ENCODE measurements at places on chromosomes 2 and 18.

DNA sequence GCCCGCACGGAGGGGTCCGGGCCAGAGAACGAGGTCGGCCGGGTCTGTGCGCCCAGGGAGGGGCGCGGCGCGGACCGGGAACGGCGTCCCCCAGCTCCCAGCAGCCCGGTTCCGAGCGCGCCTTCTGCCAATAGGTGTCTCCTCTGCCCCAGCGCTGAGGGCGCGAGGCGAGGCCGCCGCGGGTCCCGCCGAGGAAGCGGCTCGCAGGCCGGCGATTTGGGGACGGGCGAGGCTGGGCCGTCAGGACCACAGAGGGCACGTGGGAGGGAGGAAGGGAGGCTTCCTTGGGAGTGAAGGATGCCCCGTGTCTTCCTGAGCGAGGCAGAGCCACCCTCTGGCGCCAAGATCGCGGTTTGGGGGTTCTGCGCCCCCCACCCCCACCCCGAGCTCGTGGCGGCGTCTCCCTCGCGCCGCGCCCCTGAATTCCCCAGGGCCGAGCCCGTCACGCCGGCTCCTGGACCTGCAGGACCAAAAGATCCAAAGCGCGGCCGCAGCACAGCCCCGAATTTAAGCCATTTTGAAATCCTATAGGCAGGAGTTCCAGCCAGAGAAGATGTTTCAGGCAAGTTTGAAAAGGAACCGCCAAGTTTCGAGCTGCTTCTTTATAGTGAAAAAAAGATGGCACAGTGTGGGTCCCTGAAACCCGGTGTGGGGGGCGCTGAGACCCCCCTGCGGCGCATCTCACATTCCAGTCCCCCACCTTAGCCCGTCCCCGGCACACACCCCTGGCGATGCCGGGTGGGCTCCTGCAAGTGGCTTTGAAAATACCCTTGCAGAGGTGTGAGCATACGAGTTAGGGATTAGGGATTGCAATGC is 909 bp downstream of the NFATC1 start:
- no peak for DNase-seq

DNA sequence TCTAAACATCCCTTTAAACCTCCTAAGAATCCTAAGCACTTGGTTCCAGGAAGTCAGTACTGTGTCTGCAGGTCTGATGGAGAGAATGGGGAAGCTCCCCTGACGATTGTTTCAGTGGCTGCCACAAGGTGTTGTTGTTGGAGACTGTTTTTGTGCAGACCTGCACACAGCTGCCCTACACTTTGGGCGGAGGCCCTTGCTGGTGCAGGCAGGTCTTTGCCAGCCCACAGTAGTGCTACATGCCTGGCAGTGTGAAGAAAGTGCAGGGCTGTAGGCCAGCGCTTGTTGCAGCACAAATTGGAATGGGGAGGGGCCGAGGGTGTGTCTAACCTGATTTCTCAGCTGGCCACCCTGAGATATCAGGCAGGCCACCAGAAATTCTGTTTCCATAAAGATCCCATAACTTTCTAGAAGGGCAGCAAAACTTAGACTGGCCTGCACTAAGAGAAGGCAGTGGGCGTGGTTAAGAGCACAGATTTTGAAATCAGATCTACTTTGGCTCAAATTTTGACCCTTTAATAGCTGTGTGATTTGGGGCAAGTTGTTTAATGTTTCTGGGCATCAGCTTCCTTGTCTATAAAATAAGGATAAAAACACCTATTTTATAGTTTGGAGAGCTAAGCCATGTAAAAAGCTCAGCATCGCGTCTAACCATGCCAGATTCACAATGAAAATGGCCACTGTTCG is 83.7 kb upstream of the SLC1A4 start:
- DNase-seq = no peak

GRCh38 chr2:161141033-161141432 is 19.2 kb upstream of the TANK start:
- no peak for DNase-seq

DNA sequence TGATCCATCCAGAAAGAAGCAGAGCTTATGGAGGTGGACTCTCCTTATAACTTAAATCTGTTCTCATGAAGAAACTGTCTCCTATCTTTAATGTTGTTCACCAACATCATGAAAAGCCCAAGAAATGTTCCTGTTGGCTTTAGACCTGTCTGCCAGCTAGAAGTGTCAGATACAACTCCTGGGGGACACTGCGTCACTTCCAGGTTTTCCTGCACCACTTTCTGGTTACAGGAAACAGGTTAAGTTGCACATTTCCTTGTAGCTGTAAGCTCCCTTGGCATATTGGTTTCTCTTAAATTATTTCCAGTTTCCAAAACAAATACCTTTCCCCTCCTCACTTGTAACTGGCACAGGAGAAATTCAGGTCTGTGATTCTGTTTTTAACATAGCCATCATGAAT is 2.9 kb downstream of the CEP68 start:
- DNase-seq = no peak

- DNase-seq = no peak
These were observed 77.5 kb upstream of the HK2 start for GRCh38 chr2:74756356-74756890.

DNA sequence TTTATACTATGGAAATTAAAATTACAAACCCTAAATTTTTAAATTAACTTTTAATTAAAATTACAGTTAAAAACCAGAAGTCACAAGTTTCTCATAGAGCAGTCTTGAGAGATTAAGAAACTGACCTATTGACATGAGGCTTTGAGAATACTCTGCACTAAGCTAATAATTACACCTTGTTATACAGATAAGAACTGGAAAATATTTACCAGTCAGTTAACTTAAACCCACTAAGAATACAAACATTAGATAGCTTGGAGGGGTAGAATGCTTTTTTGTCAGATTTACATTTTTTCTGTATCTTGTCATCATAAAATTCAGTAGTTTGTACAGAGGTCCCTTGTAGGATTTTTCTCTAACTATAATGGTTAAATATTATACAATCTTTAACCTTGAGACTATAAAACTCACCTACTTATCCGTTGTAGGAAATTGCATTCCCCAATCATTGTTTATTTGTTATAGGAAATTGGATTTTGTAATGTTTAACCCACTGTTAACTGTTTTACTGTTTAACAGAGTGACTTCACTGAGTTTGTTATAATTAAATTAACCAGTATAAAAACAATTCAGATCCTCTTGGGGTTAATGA is 219.7 kb upstream of the PKDCC start:
- no peak for DNase-seq

GRCh38 chr2:96888072-96889011 is 18.5 kb upstream of the SEMA4C start:
- DNase-seq = no peak

DNA sequence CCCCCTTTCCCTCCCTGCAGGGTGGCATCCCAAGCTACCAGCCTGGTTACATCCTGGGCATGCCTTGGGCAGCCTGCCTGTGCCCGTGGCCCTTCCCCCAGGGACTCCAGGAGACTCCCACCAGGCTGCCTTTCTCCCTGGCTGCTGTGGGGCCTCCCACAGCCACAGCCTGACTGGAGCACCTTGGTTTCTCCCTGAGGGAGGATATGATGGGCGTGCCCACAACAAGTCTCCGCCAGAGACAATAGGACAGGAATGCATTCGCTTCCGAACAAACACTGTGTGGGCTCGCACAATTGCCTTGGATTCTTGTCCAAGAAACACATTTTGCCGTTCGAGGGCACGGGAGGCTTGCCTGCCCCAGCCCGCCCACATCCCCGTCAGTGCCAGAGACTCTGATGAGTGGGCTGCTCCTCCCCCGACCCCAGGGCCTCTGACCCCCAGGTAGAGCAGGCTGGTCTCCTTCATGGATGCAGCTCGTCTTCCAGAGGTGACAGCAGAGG is 102.1 kb downstream of the SMAD7 start:
- DNase-seq = no peak

GRCh38 chr18:62569081-62569655 is 46.3 kb downstream of the ZCCHC2 start:
- DNase-seq = no peak

DNA sequence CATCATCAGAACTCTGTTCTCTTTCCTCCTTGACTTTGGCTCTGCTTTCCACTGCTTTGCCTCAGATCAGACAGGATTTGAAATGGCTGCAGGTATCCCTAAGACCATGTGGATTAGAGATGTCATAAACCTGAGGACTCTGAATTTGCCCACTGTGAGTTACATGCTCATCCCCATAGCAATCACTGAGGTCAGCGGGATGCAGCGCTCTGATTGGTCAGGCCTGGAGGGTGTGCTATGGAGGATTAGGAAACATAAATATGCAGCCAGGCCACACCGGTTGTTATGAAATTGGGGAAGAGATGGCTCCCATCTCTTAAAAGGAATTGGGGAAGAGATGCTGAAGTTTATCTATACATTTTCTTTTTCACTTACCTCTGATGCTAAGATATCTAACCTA is 73.7 kb upstream of the DNAJC10 start:
- DNase-seq = no peak

GRCh38 chr2:69013142-69013839 is at the start of gene ANTXR1:
Gene ANTXR1, plus strand, starts transcription at chr2:69013179. Its CDS starts 321 bp downstream, at chr2:69013500.
- peak; percentile 12 for DNase-seq

DNA sequence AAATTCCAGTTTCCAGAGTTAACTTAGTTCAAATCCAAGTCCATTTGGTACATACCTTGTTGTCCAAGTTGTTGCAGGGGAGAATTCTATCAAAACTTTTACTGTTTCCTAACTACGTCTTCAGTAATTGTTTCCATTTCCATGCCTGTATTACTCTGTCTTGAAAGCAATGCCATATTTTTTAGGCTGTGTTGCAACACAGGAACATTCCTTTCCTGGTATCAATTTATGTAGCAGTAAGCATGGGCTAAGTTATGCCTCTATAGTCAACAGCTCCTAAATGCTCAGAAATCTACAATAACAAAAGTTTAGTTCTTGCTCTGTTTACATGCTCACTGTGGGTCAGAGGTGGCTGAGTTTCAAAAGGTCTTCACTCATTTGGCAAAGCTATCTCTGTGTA is 1943.8 kb upstream of the PIK3C3 start:
- no peak for DNase-seq

GRCh38 chr2:227871375-227871791 is at the start of gene DAW1:
Gene DAW1, plus strand, starts transcription at chr2:227871631. Its CDS starts 59 bp downstream, at chr2:227871690.
- DNase-seq = no peak

GRCh38 chr2:152609154-152609553 is 108.1 kb downstream of the PRPF40A start:
- no peak for DNase-seq

- DNase-seq = no peak
These were observed 10.0 kb upstream of the VPS54 start for GRCh38 chr2:64029116-64029665.

DNA sequence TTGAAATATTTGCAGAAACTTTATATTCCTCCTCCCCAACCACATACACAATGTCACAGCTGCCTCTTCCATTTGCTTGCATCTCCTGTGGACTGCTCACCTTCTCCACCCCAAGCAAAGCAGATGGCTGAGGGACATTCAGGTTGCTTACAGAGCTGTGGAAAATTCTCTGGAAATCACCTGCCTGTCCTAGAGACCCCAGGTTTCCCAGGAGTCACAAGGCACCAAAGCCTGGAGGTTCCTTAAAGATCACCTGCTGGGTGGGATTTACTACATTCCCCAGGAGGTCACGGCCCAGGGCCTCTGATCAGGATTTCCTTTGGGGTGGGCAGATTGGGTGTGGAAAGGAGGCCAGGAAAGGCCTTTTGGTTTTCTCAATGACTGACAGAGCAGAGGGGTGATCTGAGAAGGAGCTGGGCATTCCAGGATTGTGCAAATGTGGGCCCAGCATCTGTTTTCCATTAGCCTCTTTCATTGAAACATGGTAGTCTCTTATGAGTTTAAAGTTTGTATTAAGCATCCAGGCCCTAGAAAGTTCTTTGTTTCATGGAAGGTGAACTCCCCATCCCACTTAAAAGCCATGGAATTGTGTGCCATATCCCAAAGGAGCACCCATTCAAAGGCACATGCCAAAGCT is 410.7 kb upstream of the TNP1 start:
- no peak for DNase-seq

DNA sequence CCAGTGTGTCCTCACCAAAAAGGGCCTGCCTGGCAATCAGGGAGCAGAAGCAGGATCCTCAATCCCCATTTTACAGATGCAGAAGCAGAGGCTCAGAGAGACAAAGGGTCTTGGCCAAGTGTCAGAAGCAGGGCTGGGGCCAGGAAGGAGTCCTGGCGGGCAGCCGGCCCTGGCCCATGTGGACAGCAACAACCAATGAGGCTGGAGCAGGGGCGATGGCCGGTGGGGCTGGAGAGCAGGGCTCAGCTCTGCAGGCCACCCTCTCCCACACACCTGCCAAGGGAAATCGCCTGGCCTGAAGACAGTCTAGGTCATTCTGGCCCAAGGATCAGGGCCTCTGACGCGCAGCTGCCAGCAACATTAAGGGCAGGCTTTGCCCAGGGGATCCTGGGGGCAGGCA is 243.9 kb downstream of the ATAD2B start:
- DNase-seq = no peak

GRCh38 chr18:72375618-72376017 is 168.5 kb downstream of the CBLN2 start:
- no peak for DNase-seq

GRCh38 chr18:58067601-58068000 is 23.6 kb downstream of the NEDD4L start:
- no peak for DNase-seq

GRCh38 chr2:142299021-142299420 is 168.2 kb upstream of the LRP1B start:
- DNase-seq = no peak

- DNase-seq = no peak
These were observed 76.0 kb downstream of the CEP192 start for GRCh38 chr18:13067124-13067523.

- DNase-seq = no peak
These were observed 749.5 kb upstream of the SLC39A10 start for GRCh38 chr2:194907569-194907968.

DNA sequence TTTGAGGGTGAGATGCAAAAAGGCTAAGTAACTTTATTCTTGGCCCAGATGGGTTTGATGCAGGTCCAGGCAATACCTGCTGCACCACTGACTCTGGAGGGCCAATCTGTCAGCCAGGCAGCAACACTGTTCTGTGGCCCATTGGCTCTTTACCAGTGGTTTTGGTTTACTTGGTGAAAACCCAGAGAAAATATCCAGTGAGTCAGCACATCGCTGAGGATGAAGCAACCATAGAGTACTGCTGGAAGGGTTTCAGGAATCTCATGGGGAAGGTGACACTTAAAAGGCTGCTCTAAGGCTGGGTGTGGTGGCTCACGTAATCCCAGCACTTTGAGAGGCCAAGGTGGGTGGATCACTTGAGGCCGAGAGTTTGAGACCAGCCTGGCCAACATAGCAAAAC is 192.5 kb upstream of the FAM98A start:
- DNase-seq = no peak

GRCh38 chr2:60644951-60645350 is 91.5 kb upstream of the BCL11A start:
- DNase-seq = no peak

- DNase-seq = no peak
These were observed 453.0 kb downstream of the ARHGAP15 start for GRCh38 chr2:143582046-143582747.

DNA sequence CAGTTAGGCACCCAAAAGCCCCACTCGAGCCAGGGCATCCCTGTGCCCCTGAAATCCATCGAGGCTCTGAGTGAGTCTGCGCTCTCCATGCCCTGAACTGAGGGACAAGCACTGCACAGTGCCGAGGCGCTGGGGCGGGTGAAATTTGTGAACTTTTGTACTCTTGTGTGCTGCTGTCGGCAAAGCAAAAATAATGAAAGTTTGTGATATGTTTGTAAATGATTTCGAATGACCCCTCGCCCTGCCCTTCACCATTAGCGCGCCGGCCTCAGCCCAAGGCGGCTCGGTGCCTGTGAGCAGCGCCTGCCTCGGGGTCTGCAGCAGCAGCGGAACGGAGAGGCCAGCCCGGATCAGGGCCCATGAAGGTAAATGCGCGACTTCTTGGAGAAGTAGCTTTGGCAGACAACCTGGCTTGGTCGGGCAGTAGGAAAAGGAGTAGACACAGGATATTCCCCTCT is 1.8 kb upstream of the HOXD4 start:
- DNase-seq = no peak

- DNase-seq = no peak
These were observed 31.2 kb downstream of the VWA3B start for GRCh38 chr2:98118161-98118560.
